ENCODE measurements at places on chromosomes 5 and 9.

- no peak for DNase-seq
Measured at GRCh38 chr5:153084511-153084910, 406.0 kb upstream of the GRIA1 start.

DNA sequence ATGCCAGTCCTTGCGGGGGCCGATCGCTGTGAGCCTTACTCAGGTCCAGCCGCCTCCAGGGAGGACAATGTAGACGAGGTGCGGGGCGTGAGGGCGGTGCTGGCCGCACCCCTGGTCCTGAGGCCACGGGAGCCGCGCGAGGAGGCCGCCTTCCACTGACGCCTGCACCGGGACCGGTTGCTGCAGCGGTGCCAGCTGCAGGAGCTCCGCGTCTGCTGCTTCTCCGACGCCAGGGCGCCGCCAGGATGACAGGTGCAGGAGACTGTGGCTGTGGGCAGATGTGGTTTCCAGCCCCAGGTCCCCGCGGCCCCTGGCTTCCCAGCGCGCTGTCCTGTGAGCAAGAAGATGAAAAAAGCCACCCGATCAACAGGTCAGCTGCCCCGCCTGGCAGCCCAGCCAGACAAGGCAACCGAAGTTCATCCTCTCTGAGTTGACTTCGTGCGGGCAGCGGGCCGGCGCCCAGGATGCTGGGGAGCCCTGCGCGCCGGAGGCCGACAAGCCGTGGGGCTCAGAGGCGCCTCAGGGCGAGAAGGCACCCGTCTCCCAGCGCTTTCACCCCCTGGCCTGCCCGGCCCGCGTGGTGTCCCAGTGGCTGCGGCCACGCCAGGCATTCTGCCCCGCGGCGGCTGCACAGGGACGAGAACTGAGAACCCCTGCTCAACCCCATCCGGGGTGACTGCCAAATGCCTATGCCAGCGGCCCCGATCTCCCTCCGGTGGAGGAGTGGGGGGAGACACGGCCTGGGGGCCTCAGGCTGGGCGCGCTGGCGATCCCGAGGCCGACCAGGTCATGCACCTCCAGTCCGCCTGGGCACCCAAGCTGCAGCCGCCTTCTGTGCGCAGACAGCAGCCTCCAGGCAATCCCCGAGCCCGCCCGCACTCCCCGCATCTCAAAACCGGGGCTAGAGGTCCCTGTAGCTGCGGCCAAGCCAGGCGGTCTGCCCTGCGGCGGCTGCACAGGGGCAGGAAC, 43.4 kb upstream of the BICD2 start:
- DNase-seq: no peak

- DNase-seq: no peak
Measured at GRCh38 chr9:119453980-119454379, 84.7 kb upstream of the BRINP1 start.

GRCh38 chr5:103458497-103459040, 104.0 kb downstream of the NUDT12 start:
- no peak for DNase-seq

- peak; percentile 40 for DNase-seq
Measured at GRCh38 chr9:124126648-124127646, 115.4 kb downstream of the LHX2 start.

DNA sequence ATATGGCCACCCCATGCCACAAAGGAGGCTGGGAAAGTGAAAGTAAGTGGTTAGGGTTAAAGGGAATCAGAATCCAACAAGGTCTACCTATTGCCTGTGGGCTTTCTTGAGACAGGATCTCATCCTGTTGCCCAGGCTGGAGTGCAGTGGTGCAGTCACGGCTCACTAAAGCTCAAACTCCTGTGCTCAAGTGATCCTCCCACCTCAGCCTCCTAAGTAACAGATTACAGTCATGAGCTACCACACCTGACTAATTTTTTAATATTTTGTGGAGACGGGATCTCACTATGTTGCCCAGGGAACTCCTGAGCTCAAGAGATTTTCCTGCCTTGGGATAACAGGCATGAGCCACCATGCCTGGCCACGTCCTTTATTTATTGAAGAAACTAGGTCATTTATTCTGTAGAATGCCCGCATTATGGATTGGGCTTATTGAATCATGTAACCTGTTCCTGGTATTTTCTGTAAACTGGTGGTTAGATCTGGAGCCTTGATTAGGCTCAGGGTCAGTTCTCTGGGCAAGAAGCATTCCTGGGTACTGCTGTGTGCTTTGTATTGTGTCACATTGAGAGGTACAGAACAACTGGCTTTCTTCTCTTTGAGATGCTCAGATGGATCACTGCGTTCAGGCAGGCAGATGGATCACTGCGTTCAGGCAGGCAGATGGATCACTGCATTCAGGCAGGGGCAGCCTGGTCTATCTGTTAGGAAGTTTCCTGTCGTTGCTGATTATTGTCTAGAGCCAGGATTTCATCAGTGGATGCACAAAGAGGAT, 41.6 kb downstream of the ERGIC1 start:
- no peak for DNase-seq

GRCh38 chr5:94618029-94618492, 343 bp downstream of the KIAA0825 start:
- DNase-seq: peak; percentile 60

- DNase-seq: no peak
Measured at GRCh38 chr9:127608104-127608966, 3.7 kb upstream of the STXBP1 start.

DNA sequence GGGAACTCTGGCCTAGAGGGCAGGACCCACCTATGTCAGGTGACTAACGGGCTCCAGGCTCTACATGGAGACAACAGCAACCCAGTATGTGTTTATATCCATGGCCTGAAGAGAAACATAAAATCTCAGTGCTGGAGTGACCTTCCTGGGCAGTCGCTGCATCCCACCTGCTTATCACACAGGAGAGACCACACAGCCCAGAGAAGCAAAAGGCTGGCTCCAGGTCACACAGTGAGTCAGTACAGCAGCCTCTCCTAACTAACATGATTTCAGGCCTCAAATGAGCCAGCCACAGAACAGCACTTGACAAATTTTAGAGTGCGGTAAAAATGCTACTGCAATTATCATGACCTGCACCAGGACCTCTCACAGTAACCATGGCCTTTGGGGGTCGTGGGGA, 54.0 kb upstream of the TGFBR1 start:
- no peak for DNase-seq

GRCh38 chr9:120730654-120731514, 16.6 kb upstream of the MEGF9 start:
- DNase-seq: no peak

DNA sequence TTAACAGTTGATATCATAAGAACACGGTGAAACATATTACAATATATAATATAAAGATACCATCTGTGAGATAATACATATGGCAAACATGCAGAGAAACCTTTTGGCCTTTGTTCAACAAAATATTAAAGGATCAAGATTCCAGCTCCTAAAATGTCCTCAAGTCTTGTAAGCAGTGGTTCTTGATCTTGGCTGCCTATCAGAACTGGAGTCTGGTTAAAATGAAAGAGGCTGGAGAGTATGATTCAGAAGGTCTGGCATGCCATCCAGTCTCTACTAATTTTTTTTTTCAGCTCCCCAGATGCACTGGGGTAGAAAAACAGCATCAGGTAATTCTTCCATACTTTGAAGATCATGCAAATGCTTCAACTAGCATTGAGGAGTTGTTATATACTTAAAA, 83.2 kb downstream of the TNC start:
- no peak for DNase-seq

GRCh38 chr9:36991516-36992134, 42.4 kb downstream of the PAX5 start:
- DNase-seq: peak; percentile 10

GRCh38 chr5:62575489-62575888, 3.1 kb upstream of the LRRC70 start:
- DNase-seq: no peak

DNA sequence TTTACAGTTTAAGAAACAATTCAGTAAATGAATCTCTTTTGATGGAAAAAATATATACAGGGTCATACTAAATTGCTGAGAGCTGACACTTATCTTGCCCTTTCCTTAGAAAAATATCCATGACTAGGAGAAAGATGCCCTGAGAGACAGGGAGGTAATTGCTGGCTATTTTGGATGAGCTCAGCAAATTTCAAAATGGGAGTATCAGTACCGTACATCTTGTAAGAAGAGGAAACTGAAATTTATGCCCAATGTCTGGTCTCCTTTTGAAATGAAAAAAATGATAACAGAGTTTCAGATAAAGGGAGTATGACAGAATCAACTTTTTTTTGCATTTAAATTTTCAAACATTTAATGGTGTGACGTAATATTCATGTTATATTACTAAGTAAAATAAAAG, 415.8 kb upstream of the CDH10 start:
- no peak for DNase-seq

GRCh38 chr5:133269691-133270090, 217.9 kb downstream of the HSPA4 start:
- no peak for DNase-seq

DNA sequence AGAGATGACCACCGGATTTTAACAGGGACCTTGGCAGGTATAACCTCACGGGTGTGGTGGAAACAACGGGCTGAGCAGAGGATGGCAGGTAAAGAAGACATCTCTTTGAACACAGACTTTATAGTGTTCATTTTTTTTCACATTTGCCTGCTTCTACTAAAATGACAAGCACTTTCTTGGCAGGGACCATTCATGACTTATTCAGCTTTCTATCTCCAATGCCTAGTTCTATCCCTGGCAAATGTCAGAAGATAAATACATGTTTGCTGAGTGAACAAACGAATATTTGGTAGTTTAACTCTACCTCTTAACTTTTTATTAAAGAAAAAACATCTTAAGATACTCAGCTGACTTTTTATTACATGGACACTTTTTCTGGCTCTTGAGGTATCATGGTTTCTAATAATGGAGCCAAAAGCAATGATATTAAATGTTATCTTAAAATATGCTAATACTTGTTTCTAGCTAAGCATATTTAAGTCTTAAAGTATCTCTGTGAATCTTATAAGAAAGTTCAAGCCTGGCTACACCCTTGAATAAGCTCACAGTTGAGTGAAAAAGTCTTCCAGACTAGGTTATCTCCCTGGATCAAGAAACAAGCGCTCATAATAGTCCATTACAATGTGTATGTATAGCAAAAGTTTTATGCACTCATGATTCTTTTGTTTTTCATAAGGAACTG, 8.5 kb downstream of the ELL2 start:
- no peak for DNase-seq

DNA sequence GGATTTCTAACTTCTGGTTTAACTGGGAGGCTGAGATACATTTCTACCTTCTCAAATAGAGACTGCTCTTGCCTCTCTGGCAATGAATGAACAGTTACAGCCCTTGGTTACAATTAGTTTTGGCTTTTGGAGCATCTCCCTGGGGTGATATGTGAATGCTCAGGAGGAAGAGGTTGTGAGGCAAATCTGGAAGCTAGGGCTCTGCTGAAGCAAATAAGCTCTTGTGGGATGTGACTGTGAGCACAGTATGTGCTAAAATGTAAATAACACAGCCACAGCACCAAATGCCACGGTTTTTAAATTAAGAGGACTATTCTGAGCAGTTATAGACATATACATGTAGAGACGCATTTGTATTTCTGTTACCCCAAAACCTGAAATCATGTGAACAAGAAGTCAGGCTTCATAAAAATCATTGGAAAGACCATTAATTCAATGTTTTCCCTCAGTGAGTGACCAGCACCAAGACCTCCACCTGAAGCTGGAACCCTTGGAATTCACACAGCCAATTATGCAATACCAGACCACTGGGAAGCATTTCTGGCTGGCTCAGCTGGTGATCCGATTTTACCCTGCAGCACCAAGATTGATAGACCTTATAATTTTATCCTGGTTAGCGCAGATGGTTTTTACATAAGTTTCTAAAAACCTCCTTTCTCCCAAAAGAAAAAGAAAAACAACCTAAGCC, 3.0 kb upstream of the SLC44A1 start:
- DNase-seq: no peak

- no peak for DNase-seq
Measured at GRCh38 chr9:122420315-122420714, 49.5 kb downstream of the PTGS1 start.

DNA sequence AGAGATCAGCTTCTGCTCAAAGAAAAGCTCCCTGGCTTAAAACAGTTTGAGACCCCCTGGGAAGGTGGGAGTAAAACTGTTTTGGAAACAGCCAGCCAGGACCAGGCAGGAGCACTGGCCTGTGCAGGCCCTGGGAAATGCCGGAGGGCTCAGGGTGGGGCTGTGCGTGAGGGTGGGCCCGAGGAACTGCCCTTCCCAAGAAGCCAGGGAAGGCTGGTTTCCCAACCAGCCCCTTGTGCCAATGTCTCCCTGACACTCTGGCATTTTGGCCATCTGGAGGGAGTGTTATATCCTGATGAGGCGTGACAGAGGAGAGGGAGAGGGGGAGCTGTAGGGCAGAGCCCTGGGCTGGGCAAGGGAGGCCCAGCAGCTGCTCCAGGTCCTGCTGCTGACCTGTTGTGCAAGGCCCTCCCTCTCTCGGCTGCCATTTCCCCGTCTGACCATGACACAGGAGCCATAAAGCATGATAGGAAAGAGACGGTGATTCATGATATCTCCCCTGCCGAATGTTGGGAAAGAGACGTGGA, 16.1 kb downstream of the OLFML2A start:
- no peak for DNase-seq

GRCh38 chr5:73436535-73437100, 12.0 kb downstream of the FOXD1 start:
- DNase-seq: no peak

DNA sequence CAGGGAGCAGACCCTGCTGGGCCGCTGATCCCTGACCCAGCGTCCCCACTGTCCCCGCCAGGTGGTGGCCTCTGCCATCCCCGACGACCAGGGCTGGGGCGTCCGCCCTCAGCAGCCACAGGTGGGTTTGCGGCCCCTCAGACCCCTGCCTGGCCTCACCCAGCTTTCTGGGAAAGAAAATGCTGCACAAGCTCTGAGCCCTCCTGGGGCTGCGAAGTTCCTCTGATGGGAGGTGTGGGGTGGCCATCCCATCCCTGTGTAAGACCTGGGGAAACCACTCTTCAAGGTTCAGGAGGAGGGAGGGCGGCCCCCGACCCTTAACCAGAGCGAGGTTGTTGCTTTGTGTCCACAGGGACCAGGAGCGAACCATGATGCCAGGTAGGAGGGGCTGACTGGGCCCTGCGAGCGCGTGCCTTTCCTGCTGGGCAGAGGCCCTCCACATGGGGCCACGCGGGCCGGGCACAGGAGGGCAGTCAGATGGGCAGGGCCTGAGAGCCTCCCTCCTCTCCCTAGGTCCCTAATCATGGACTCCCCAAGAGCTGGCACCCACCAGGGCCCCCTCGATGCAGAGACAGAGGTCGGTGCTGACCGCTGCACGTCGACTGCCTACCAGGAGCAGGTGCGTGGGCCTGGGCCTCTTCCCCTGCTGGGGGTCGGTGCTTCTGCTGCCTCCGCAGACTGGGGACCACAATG, 7.7 kb downstream of the NOXA1 start:
- DNase-seq: no peak

GRCh38 chr9:27194401-27195091, 85.5 kb downstream of the TEK start:
- no peak for DNase-seq
